ENCODE measurements at places on chromosomes 6 and 20.

- DNase-seq: peak; percentile 98
Observed at GRCh38 chr20:50034567-50035180, 51.9 kb downstream of the SNAI1 start.

GRCh38 chr20:61340157-61340556 is 88.1 kb downstream of the CDH4 start:
- DNase-seq: no peak

DNA sequence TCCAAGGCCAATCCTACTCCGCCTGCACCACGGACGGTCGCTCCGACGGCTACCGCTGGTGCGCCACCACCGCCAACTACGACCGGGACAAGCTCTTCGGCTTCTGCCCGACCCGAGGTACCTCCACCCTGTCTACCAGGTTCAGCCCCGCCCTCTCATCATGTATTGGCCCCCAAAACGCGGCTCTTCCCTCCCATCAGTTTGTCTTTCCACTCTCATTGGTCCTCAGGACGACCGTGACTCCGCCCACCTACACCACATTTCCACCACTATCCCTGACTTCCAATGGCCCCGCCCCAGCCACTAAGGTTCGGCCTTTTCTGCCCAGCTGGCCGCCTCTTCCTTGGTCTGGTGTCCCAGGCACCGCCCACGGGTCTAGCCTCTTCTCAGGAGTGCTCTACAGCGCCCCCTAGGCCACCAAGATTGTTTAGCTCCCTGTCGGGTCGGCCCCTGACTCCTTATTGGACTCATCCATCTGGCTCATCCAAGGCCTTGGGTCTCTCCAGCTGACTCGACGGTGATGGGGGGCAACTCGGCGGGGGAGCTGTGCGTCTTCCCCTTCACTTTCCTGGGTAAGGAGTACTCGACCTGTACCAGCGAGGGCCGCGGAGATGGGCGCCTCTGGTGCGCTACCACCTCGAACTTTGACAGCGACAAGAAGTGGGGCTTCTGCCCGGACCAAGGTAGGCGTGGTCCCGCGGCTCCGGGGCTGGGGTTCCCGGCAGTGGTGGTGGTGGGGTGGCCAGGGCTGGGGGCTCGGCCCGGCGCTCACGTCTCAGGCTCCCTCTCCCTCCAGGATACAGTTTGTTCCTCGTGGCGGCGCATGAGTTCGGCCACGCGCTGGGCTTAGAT is 3.1 kb downstream of the MMP9 start:
- peak; percentile 77 for DNase-seq

- DNase-seq: no peak
Observed at GRCh38 chr20:61220626-61221325, 31.3 kb upstream of the CDH4 start.

DNA sequence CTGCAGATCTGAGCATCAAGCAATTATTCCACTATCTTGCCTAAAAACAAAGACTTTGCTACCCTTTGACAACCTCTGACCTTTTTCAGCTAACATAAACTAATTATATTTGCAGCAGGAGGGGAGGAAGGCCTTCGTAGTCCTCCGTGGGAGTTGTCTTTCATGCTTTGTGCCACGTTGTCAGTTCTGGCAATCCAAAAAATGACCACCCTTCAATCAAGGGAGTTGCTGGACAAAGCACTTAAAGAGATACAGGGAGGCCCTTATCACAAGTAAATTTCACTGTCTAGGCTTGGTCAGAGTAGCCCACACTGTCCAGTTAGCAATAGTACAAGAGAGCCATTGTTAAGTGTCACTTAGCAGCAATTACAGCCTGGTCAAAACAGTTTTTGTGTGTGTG is 578.9 kb downstream of the HAO1 start:
- no peak for DNase-seq

GRCh38 chr6:11200356-11200755 is 32.1 kb downstream of the NEDD9 start:
- DNase-seq: no peak

DNA sequence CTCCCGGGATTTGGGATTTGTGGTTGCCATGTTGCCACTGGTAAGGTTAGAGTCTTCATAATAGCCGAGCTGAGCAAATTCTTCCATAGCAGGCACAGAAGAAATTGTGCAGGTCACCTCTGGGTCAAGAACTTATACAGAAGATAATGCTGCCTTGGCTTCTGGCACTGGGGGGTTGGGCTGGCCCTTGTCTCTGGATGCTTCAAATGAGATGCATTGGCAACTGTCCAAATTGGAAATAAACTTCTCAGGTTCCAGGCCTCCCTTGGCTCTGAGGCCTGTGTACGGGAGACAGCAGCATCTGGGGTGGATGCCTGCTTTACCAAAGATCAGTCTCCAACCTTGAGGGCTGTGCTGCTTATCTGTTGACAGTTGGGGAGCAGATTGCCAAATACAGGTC is 26.2 kb downstream of the MYO6 start:
- no peak for DNase-seq

DNA sequence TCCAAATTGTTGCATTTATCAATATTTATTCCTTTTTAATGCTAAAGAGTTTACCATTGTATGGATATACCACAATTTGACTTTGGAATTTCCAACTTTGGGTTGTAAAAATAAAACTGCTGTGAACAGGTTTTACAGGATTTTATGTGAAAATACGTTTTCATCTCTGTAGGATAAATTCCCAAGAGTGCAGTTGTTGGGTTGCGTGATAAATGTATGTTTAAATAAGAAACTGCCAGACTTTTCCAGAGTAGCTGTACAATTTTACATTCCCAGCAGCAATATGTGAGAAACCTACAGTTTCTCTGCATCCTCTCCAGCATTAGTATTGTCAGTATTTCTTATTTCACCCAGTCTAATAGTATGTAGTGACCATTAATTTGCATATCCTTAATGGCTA is 12.6 kb downstream of the TAB2 start:
- DNase-seq: no peak

DNA sequence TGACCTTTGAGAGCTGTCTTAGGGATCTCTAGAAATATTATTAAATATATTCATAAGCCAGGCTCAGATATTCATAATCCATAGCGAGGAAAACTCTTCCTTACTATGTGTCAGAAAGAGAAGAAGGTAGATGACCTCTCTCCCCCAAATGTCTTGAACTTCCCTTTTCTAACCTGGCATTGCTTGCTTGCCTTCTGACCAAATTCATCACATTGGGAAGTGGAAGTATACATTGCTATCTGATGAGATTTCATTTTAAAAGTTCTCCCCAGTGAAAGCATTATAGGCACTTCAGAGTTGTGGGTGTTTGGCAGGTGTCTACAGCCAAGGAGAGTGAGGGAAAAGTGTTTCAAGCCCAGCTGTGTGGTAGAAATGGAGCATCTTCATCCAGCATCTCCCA is 197.3 kb downstream of the ZFAND3 start:
- no peak for DNase-seq

GRCh38 chr6:72894091-72894490 is 272.2 kb downstream of the KCNQ5 start:
- DNase-seq: no peak

DNA sequence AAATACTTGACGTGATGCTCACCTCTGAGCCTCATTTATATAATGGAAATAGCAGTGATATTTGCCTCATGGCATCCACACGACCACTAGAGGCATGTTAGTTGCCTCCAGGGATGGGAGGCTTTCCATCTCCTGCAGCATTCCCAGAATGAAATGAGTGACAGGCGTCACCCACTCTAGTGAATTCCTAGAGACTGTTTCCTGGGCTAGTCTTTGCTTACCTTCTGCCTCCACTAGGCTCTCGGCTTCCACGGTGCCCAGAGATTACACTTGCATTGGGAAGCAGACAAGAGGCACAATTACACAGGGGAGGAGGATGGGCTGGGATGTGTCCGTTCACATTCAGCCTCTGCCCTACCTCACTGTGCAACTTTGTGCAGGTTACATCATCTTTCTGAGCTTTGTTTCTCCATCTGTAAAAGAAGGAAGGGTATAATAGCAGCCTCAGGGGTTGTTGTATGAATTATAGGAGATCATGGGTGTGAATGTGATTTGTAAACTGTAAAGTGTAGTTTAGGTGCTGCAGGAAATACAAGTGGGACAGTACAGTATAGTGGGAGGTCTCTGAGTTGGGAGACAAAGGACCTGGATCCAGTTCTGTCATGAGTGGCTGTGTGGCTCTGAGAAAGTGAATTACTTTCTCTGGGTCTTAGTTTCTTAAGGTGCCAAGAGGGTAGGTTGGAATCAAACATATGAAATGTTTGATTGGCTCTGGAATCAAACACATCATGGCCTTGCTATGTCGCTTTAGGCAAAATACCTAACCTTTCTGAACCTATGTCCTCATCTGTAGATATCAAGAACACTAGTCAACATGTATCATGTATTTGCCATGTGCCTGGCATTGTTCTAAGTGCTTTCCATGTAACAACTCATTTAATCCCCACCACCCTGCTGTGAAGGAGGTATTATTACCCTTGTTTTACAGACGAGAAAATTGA is 3.6 kb upstream of the VSTM2L start:
- no peak for DNase-seq

GRCh38 chr6:50699051-50699775 is 14.1 kb upstream of the TFAP2D start:
- DNase-seq: no peak

DNA sequence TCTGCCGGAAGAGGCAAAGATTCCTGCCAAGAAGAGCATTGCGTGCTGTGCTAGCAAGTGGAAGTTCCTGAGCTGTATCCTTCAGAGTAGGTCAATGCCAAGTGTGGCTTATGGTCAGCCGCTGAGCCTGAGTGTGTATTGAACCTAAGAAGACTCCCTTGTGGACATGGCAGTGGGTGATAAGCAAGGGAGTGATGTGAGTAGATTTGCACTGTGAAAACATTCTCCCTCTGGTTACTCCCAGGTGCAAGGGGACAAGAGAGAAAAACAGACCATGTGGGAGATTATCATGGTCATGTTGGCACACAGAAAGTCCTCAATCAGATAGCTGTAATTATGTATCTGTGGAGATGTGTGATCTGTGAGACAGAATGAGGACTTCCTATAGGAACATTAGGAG is 6.1 kb upstream of the TMEM74B start:
- peak; percentile 39 for DNase-seq

DNA sequence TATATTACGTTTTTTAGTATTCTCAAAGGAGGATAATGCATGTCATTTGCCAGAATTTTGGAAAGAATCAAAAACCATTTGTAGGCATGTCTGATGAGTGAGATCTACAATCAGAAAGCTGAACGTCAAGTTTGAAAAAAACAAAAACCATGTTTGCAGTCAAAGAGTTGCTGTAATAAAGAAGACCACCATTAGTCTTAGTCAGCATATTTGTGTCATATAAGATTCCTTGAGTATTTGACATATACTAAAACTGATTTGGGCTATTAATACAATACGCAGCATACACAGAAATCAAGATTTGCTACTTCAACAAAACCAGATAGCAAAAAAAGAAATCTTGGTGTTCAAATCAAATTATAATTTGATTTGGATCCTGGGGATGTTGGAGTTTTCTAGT is 247.5 kb downstream of the SAMD5 start:
- no peak for DNase-seq

DNA sequence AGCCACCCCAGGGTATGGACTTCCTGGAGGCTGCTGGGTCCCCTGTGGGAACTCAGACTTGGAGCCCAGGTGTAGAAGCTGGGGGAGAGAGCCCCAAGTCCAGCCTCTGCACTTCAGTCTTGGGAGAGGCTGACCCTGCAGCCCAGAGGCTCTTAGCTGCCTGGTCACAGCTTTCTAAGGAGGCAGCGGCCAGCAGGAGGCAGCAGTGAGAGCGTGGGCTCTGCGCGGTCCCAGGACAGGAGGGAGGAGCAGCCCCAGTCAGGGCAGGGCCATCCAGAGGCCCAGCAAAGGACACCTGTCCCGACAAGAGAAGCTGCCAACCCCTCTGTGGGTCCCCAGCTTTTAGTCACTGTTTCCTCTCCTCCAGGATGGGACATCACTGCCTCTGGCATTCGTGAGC is 9.4 kb downstream of the TREML2 start:
- peak; percentile 6 for DNase-seq
